ENCODE measurements at places on chromosomes 6 and 20.

GRCh38 chr6:30926644-30927043 lies 5.3 kb downstream of the SFTA2 start:
- no peak for DNase-seq

- no peak for DNase-seq
These were observed 1.6 kb upstream of the SLC35B3 start for GRCh38 chr6:8436966-8437365.

- no peak for DNase-seq
These were observed 64.7 kb downstream of the TRAM2 start for GRCh38 chr6:52512199-52512598.

GRCh38 chr6:109793792-109794191 lies 102.7 kb downstream of the FIG4 start:
- DNase-seq, result no peak
